ENCODE measurements at places on chromosomes 3 and 15.

DNA sequence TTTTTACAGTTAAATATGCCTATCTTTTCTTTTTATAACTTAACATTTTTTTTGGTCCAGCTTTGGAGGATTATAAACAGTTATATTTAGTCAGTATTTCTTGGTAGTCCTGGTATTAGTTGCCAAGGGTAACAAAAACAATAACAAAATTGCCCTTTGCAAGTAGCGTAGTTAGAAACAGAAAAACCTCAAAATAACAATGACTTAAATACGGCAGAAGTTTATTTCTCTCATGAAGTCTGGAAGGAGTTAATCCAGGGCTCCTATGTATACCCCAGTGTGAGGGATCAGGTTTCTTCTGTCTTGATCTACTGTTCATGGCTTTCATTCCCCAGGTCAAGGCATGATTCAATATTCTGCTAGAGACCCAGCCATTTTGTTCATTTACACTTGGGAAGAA is 14.1 kb upstream of the MYH15 start:
- DNase-seq, result no peak

GRCh38 chr3:132854856-132855535 is 132.8 kb upstream of the NPHP3 start:
- DNase-seq, result no peak

GRCh38 chr15:78620021-78620526 is 722 bp downstream of the CHRNA3 start:
- DNase-seq, result no peak

DNA sequence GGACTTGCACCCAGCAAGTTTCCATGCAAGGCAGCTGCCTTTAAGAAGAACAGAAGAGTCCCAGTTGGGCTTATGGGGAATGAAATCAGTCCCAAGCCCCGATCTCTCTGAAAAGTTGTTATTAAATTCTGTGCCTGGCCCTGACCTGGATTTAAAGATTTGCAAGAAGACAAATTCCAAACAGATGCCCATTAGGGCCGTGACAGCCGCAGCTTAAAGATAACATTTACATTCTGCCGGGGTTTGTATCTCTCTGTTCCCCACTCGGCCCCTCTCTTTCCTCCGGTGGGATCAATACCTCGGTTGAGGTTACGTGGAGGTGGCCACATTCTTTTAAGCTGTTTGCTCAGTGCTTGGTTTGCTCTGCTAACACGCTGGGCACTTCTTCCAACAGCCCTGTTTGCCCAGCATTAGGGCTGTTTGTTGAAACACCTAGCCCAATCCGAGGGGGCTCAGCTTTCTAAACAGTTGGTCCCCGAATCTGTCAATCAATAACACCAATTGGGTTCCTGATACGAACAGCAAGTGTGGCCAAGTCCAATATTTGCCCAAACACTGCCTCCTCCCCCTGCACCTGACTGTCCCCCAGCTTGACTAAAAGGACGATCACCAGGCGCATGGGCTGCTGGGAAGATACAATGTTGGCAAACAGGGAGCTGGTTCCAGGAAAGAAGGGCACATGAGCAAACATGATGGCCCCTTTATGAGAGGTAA is 108.6 kb downstream of the RPLP1 start:
- no peak for DNase-seq

DNA sequence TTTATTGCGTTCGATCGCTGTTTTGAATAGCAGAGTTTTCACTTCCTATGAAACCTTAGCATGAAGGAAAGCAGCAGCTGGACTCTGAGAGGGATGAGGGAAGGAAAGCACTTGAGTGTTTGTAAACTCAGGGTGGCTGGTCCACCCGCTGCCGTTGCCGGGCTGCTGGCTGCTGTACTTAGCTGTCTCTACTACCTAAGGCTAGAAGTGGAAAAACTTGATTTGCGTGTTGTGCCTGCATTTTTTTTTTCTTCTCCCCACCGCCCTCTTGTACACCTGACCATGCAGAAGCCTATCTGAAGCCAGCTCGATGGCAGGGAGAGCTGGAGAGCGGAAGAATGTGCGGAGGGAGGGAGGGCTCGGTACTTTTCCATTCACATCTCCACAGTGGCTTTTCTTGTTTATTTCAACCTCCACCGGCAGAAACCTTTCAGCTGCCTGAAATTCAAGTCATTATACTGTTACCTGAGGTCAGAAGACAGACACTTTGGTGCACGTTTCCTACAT is 4.8 kb upstream of the BCL6 start:
- peak; percentile 72 for DNase-seq

GRCh38 chr15:92400573-92400972 is 6.9 kb downstream of the ST8SIA2 start:
- DNase-seq, result no peak

GRCh38 chr3:29481249-29481648 is 200.4 kb downstream of the RBMS3 start:
- DNase-seq, result no peak

DNA sequence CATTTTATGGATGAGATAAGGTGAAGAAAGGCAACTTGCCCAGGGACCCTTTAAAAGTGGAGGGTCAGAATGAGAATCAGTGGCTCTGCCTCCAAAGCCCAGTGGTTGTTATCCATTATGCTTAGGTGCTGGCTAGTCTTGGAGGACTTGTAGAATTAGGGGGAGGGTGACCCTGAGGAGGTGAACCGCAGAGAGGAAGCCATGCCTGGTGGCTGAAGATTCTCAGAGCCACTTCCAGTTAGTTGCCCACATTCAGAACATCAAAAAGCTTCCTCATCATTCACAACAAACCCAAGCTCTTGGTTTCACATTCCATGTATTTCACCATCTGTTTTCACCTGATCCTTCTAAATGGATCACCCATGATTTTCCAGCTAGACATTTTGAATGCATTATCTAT is 11.2 kb downstream of the EBLN2 start:
- DNase-seq, result no peak

DNA sequence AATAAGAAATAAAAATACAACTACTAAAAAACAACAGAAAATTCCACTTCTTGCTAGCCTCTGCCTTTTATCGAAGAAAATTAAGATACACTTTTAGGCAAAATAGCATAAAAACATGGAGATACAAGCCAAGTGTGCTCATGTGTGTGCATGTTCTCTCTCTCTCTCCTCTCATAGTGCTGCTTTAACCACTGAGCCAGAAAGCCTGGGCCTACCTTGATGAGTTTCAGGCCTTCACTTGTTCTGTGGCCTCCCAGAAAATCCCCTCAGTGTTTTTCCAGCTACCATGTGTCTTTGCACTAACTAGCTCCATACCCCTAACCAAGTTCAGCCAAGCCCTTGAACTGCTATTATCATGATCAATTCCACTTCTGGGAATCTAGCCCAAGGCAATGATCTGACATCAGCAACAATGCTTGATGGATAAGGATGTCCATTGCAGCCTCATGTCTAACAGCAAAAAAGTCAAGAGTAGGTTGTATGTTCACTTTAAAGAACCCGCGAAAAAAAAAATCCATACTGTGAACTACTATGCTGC is 18.1 kb downstream of the CYP11A1 start:
- DNase-seq, result no peak

GRCh38 chr3:37990527-37990926 is at the start of gene VILL:
TSS of gene VILL (plus strand) at chr3:37990786. CDS start at chr3:37993673, 2,887 bp downstream.
- no peak for DNase-seq

DNA sequence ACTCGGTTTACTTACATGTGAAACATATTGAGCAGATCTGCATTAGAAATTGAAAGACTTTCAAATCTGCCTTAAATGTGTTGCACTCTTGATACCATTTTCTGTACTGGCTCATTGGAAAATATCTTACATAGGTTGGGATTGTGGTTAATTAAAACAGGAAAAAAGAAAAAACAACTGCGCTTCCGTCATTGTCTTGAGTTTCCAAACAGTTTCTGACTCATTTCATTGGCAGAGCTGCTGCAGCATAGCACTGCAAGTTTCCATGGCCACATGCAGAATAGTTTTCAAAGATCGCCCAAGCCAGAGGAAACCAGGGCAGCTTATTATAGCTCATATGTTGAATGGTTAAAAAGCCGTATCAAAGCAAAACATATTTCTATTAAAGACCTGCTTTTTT is 446.6 kb upstream of the BCHE start:
- no peak for DNase-seq

DNA sequence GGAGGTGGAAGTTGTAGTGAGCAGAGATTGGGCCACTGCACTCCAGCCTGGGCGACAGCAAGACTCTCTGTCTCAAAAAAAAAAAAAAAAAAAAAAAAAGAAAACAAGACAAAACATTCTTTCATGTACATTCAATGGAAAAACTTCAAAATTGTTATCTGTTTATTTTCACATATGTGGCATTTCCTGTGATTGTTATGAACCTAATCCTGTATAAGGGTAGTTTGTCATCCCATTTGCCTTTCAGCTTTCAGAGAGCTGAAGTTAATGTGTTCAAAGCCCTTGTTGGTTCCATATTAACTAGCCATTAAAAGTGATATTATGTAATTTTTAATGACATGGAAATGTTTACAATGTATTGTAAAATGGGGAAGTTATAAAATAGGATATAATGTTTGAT is 17.3 kb upstream of the NCK1 start:
- DNase-seq, result no peak

GRCh38 chr3:69772152-69772867 is 33.0 kb downstream of the MITF start:
- DNase-seq, result no peak

GRCh38 chr3:41222501-41222900 is 23.2 kb downstream of the CTNNB1 start:
- DNase-seq, result no peak

GRCh38 chr3:64828276-64828675 is 140.5 kb upstream of the ADAMTS9 start:
- no peak for DNase-seq

- no peak for DNase-seq
Observed at GRCh38 chr3:110897046-110897445, 174.6 kb upstream of the NECTIN3 start.

DNA sequence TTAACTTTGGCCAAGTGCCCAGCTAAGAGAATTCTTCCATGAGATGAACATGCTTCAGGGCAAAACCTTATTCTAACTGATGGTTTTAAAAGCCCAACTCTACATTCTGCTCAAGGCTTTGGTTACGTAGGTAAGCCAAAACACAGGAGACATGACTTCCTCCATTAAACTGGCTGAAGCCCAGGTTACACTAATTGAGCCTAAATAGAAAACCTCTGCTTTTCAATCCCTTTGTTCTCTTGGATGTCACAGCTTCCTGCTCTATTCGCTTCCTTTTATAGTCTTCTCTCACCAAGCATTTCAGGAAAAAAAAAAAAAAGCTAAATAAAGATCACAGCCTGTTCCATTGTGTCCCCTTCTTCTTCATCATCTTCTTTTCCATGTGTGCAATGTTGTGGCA is 420.4 kb downstream of the TIGIT start:
- no peak for DNase-seq

DNA sequence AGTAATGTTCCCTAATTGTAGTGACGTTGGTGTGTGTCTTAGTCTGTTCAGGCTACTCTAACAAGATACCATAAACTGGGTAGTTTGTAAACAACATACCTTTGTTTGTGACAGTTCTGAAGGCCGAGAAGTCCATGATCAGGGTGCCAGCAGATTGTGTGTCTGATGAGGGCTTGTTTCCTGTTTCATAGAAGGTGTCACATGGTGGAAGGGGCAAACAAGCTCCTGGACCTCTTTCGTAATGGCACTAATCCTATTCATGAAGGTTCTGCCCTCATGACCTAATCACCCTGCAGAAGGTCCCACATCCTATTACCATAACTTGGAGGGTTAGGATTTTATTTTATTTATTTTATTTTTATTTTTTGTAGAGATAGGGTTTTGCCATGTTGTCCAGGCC is 11.1 kb downstream of the ATXN7 start:
- no peak for DNase-seq

DNA sequence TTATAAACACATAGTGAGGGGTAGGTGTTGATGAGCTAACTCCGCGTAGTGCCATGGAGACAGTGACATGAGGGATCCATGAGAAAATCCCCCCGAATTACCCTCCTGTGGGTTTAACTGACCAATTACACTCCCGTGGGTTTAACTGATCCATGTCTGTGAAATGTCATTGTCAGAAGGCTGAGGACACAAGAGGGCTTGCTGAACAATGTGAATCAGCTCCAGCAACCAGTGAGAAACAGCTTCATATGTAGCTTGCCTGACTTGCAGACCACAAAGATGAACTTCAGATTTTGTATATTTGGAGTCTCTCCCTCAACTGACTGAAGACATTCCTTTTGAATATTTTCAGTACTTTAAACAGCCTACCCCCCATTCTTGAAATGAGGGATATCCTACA is 144.9 kb downstream of the FBN1 start:
- no peak for DNase-seq

- DNase-seq, result no peak
Observed at GRCh38 chr15:89652131-89652530, 3.1 kb downstream of the KIF7 start.

DNA sequence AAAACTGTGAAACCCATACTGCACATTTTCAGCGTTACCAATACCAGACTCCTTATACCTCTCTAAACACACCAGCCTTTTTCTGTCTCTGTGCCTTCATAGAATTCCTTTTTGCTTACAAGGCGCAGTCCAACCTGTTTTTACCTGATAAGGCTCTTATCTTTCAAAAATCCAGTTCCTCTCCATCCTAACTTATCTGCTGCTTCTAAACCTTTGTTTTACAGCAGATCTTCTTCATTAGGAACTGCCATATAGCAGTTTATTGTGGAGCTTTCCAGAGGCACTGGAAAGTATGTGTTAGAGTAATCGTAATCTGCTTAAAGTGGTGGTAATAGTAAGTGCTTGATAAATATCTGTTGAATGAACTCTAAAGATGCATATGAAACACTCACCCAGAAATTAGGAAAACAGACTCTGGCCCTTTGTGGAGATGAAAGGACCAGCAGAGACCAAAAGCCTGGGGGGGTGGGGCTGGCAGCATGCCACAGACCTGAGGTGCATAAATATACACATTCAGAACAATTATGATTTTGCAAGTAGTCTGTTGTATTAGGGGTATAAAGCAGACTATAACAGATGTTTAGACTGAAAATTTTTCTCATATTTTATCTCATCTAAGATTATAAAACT is 29.3 kb downstream of the PPP2R3A start:
- no peak for DNase-seq

DNA sequence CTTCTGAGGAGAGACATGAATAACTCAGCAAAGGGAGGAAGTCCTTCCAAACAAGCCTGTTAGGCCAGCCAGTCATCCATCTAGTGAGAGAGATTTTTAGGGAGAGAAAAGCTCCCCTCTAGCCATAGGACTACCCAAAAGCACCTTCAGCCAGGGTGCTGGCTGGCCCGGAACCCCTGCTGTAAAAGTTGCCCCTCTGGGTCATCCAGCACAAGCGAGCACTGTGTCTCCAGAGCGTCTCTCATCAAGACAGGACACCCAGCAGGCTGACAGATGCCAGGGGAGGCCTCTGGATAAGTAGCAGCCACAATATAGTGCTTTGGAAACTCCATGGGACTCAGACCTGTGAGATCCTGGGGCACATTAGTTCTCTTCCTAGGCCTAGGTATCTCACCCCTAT is 24.5 kb downstream of the ANXA2 start:
- DNase-seq, result no peak

- DNase-seq, result no peak
Observed at GRCh38 chr15:85592148-85592547, 202.6 kb downstream of the KLHL25 start.
